Neuronal stem cell (in vitro differentiated cells): ENCODE measurements at places on chromosomes 11 and 22.

DNA sequence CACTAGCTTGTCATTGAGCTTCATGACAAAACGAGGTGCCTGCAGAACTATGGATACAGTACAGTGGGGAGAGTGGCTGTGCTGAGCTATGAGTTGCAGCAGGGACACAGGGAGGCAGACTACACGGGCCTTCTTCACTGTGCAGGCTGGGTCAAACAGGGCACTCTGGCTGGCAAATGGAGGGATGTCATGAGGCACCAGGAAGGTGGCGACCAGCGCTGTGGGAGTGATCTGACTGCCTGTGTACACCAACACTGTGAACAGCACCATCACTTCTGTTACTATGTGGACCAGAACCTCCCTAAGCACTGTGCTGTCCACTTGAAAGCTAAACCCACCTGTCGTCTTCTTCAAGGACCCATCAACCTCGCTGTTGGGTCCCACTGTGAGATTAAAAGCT is 3.1 kb downstream of the PKDREJ start:
- no peaks in the 10 kb centered on the region for H3K4me1 ChIP-seq
- no peak overlapping the region for H3K27ac ChIP-seq
- DNase-seq: no peak

- peaks cover 22% of the 10 kb centered on the region for H3K4me1 ChIP-seq
- no peak overlapping the region for H3K27ac ChIP-seq
- no peak overlapping the region for H3K4me3 ChIP-seq
These were observed 35.9 kb downstream of the RPL3 start for GRCh38 chr22:39283322-39284141.

GRCh38 chr11:127110542-127110941 is 110.0 kb upstream of the KIRREL3 start:
- no peak for DNase-seq
- H3K27ac ChIP-seq: no peak overlapping the region
- H3K27me3 ChIP-seq: no peaks in the 10 kb centered on the region

DNA sequence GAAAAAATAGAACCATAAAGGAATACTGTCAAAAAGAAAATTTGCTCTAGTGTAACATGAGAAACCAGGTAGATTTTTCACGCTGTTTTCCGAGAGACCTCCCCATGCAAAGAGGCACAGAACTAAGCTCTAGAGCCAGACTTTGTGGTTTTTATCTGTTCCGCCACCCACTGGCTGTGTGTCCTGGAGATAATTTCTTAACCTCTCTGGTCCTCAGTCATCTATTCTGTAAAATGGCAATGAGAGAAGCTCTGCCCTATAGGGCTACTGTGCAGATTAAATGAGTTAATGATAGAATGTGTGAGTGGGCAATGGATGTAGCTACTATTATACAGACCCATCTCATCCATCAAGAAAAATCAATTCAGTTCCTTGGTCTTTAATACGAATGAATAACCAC is 9.4 kb upstream of the SIGIRR start:
- H3K4me3 ChIP-seq: no peak overlapping the region
- peaks cover 2% of the 10 kb centered on the region for H3K27me3 ChIP-seq
- H3K36me3 ChIP-seq: no peaks in the 10 kb centered on the region
- no peak overlapping the region for H3K27ac ChIP-seq

GRCh38 chr11:80849253-80849652 is 1408.4 kb upstream of the TENM4 start:
- no peak for DNase-seq
- H3K27ac ChIP-seq: no peak overlapping the region
- H3K4me3 ChIP-seq: no peak overlapping the region
- peaks cover 2% of the 10 kb centered on the region for H3K4me1 ChIP-seq
- H3K27me3 ChIP-seq: no peaks in the 10 kb centered on the region

- no peaks in the 10 kb centered on the region for H3K27me3 ChIP-seq
- H3K4me3 ChIP-seq: no peak overlapping the region
- H3K36me3 ChIP-seq: no peaks in the 10 kb centered on the region
- H3K4me1 ChIP-seq: peaks cover 2% of the 10 kb centered on the region
- H3K27ac ChIP-seq: no peak overlapping the region
These were observed 61.6 kb upstream of the TOP3B start for GRCh38 chr22:22044153-22044552.

GRCh38 chr11:87295237-87295636 is 257.5 kb downstream of the TMEM135 start:
- no peaks in the 10 kb centered on the region for H3K36me3 ChIP-seq
- no peak overlapping the region for H3K4me3 ChIP-seq
- no peak for DNase-seq
- no peaks in the 10 kb centered on the region for H3K27me3 ChIP-seq
- H3K4me1 ChIP-seq: no peaks in the 10 kb centered on the region

- H3K27me3 ChIP-seq: no peaks in the 10 kb centered on the region
- no peaks in the 10 kb centered on the region for H3K36me3 ChIP-seq
- H3K4me3 ChIP-seq: no peak overlapping the region
These were observed 65.6 kb downstream of the PPFIBP2 start for GRCh38 chr11:7579361-7579791.

GRCh38 chr11:4018641-4019040 is 76.0 kb upstream of the RRM1 start:
- no peak overlapping the region for H3K27ac ChIP-seq
- no peak overlapping the region for H3K4me3 ChIP-seq
- no peaks in the 10 kb centered on the region for H3K27me3 ChIP-seq

- DNase-seq: no peak
- no peak overlapping the region for H3K4me3 ChIP-seq
- no peaks in the 10 kb centered on the region for H3K36me3 ChIP-seq
- H3K27ac ChIP-seq: no peak overlapping the region
- H3K4me1 ChIP-seq: no peaks in the 10 kb centered on the region
These were observed 10.2 kb downstream of the FIBIN start for GRCh38 chr11:27004103-27004502.

- DNase-seq: no peak
- peaks cover 8% of the 10 kb centered on the region for H3K4me1 ChIP-seq
- no peak overlapping the region for H3K4me3 ChIP-seq
- no peak overlapping the region for H3K27ac ChIP-seq
- H3K36me3 ChIP-seq: no peaks in the 10 kb centered on the region
These were observed 27.6 kb downstream of the PLA2G6 start for GRCh38 chr22:38153821-38154562.

- H3K4me1 ChIP-seq: peaks cover 26% of the 10 kb centered on the region
- no peak for DNase-seq
- H3K27me3 ChIP-seq: no peaks in the 10 kb centered on the region
- H3K4me3 ChIP-seq: peak overlapping the region; percentile 81
- peak overlapping the region; percentile 80 for H3K27ac ChIP-seq
These were observed 310 bp downstream of the TCF20 start for GRCh38 chr22:42270176-42270509.
